ENCODE measurements at places on chromosomes 1 and 21.

DNA sequence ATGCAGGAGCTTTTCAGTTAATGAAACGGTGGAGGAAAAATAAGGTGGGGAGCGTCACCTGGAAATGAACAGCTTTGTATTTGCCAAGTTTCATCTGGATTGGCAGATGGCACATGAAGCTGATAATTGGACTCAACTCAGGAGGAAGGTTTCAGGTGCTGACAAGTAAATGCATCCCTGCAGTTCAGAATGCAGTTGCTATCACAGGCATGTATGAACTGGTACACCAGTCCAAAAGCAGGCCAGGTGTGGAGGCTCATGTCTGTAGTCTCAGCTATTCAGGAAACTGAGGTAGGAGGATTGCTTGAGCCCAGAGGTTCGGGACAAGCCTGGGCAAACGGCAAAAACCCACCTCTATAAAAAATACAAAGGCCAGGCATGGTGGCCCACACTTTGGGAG lies 15.5 kb downstream of the DEGS1 start:
- no peak for DNase-seq

DNA sequence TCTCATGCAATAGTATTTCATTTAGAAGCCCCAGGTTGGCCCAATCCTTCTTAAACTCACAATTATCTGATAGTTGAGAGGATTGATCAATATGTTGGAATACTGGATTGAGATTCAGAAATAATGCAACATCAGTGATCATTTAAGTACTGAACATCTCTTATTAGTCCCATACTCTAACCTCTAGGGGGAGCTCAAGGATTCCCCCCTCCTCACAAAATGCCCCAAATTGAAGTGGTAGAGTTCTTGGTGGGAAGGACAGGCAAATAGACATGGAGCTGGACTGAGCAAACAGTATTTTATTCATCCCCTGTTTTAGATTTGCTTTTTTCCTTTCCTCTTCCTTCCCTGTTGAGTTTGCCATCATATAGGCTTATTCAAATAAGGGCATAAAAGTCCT lies 62.8 kb downstream of the NGF start:
- no peak for DNase-seq

DNA sequence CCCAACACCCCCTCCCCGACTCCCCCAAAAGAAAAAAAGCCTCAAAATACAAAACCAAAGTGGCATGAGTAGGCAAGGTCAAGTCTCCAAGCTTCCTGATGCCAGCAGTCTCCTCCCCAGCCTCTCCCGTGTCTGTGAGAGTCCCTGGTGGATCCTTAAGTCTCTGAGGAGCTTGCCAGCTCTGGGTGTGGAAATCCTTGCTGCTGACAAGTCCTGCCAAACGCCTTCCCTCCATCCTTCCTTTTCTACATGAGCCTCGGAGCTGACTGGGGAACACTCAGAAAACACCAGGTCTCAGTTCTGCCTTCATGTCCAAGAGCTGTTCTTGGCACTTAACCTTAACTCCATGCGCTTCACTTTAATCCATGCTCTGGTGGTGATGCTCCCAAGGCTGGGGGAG lies 3.7 kb upstream of the ETV3L start:
- peak; percentile 13 for DNase-seq

GRCh38 chr1:3222042-3222692 lies 153.2 kb downstream of the PRDM16 start:
- DNase-seq: no peak

DNA sequence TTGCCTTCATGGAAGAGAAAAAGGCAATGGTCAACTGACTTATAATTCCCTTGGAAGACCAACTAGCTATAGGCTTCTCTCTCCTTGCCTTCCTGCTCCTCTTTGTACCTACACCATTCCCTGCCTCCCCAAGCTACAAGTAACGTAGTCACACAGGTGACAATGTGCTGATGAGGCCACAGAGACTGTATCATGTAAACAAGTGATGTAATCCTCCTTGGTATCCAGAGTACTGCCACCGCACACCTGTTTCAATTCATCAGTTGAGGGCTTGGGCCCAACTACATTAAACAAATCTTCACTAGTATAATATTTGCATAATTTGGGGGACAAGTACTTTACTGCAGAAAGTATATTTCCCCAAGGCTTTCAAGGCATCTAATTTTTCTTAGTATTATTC lies 76.4 kb upstream of the SCYL3 start:
- no peak for DNase-seq

DNA sequence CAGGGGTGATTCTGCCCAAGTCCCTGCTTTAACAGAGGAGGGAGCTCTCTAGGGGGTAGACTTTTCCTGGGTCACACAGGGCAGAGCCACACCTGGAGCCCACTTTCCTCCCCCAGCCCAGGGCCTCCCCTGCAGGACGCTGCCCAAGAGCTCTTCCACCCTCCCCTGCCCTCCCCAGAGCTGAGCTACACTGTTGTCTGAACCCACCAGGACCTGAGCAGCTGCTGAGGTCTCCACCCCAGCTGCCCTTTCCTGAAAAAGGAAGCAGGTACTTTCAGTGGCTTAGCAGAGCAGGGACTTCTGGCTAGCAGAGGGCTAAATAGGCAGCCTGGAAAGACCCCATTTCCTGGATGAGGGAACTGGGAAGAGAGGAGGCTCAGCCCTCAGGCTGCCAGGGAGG lies 169.3 kb upstream of the ETV3 start:
- no peak for DNase-seq
